ENCODE measurements at places on chromosomes 16 and 17. TPM values are rescaled to one million over a fixed set of nuclear protein-coding genes. Genes with fewer than 3 reads are reported as not detected.

Gene AANAT
- total RNA-seq, result not detected

Gene DPEP2NB
- not detected for total RNA-seq

Gene PHF23
- total RNA-seq, result 32.2 TPM

Gene SEPTIN1
- not detected for total RNA-seq

Gene RASD1
- total RNA-seq, result 0.16 TPM
